COR-L47 (cell line): ENCODE measurements at places on chromosomes 6 and 20.

DNA sequence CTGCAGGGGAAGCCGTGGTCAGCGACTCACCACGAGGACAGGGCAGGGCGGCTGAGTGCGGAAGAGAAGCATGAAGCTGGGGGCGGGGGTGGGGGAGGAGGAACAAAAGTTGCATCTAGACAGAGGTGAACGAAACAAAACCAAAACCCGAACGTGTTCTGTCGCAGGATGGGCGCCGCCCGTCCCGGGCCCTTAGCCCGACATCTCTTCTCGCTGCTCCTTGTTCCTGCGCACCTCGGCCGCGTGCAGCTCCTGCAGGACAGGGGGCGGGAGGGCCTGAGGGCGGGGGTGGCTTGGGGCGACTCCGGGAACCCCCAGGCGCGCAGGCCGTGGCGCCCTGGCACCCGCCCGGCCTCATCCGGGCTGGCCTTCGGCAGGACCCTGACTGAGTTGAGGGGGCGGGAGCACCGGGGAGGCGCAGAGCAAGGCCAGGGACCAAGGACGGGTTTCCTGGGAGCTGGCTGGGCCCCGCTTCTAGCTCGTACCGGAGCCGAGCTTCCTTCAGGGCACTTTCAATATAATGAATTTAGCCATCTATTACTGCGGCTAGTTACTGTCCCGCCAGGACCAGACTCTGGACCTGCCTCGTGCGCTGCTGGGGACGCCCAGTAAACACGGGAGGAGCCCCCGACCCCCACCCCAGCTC lies 12.0 kb downstream of the STMN3 start:
- DNase-seq: no peak

DNA sequence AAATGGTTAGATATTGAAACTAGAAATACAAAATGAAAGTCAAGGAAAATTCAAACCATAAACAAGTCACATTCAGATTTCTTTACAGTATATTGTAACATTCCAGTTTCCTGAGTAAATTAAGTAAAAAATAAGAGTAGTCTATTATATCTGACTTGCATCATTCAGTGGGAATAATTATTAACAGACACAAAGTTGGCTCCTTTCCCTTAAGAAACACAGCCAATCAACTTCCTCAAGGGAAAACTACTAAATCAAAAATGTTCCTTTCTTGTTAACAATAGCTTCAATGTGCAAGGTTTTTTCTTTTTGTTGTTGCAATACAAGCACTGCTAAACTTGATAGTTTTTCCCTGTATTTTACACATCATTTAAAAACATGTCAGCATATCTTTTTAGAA lies 33.2 kb downstream of the DNAAF9 start:
- no peak for DNase-seq

- no peak for DNase-seq
Observed at GRCh38 chr20:15923030-15923776, 650.0 kb downstream of the KIF16B start.

DNA sequence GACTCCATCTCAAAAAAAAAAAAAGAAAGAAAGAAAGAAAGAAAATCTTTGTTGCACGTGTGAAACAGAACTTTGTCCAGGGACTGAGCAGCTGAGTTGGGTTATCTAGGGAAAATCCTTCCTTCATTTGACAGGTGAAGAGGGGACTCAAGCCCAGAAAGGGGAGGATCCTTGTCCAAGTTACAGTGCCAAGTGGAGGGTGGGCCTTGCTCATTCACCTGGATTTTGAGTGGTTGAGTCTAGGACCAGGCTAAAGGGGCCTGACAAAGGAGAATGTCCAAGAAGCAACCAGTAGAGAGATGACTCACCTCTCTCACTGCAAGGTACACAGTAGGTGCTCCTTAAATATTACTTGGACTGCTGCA lies 2.7 kb downstream of the TGIF2 start:
- no peak for DNase-seq

DNA sequence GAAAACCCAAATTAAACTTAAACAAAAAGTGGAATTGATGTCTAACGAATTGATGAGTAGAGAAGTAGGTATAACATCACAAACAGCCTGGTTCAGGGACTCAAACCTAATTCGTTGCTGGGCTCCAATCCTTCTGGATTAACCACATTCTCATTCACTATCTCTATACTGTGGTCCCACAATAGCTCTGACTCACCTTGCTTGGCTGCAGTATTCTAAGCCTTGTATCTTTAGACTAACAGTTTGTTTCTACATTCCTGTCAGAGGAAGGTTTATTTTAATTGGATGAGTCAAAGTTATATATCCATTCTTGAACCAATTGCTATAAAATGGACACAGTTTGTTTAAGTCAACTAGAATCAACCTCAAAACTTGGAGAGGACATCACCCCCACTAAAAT lies 530.5 kb upstream of the PTCHD4 start:
- no peak for DNase-seq

GRCh38 chr6:37665304-37665703 lies 32.4 kb downstream of the MDGA1 start:
- DNase-seq: no peak

GRCh38 chr20:36446557-36446956 lies 94.8 kb upstream of the MYL9 start:
- no peak for DNase-seq

- no peak for DNase-seq
Observed at GRCh38 chr20:62309947-62310756, 7.4 kb downstream of the ADRM1 start.

DNA sequence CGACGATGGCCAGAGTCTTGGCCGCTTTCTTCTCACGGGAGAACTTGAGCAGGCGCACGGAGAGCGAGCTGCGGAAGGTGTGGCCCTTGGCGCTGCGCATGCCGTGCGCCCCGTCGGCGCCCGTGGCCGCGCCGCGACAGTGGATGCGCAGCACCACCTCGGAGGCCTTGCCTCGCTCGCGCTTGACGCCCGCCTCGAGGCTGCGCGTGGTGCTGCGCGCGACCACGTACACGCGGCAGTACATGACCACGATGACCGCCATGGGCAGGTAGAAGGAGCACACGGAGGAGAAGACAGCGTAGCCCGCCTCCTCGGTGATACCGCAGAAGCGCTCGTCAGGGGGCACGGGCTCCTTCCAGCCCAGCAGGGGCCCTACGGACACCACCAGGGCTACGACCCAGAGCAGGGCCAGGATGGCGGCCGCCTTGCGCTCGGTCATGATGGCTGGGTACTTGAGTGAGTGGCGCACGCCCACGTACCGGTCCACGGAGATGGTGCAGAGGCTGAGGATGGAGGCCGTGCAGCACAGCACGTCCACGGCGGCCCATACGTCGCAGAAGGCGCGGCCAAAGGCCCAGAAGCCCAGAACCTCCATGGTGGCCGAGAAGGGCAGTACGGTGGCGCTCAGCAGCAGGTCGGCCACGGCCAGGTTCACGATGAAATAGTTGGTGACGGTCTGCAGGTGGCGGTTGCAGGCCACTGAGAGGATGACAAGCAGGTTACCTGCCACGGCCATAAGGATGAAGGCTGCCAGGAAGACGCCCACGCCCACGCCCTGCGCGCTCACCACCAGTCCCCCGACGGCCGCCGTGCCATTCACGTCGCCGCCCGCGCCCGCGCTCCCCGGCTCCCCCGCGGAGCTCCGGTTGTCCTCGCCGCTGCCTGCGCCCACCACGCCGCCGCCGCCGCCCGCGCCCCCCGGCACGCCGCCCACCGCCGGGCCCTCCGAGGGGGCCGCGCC lies 232.8 kb upstream of the RNF24 start:
- no peak for DNase-seq

DNA sequence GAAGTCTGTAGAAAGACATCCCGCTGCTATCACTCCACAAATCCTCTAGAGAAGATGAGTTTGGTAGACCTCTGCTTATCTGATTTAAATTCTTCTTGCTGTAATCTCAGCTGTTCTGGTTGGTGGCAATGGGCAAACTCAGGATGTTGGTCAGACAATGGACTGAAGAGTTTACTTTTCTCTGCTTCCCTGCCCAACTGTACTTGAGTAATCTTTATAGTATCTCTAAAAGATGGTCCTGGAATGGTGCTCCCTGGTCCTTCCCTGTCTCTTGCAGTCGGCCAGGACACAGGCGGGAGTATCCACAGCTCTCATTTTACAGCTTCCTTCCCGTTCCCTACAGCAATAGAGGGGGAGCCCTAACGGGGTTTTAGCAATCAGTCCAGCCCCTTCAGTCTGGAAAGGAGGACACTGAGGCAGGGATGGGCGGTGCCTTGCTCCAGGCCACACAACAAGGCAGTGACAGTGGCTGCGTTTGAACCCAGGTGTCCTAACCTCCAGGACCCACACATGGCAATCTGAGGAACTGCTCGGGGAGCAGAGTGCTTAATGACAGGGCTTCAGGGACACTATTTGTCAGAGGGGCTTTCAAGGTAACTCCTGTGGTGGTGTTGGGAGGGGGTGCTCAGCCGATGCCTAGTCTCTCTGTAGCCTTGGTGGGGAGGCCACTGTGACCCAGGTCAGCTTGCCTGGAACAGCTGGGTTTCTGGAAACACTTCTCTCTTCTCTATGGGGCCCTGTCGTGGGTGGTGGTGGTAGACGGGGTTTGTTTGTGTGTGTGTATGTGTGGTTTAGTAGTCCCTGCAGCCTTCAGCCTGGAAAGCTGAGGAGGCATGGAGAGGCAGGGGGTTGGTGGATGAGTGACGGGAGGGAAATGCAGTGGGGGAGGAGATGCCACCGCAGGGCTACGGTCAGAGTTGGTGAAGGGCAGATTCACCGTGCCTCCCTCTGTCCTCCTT lies 9.5 kb upstream of the VEGFA start:
- DNase-seq: no peak

- DNase-seq: no peak
Observed at GRCh38 chr6:40559056-40559455, 28.1 kb downstream of the LRFN2 start.

- DNase-seq: no peak
Observed at GRCh38 chr20:47392015-47392720, 35.7 kb upstream of the ZMYND8 start.

DNA sequence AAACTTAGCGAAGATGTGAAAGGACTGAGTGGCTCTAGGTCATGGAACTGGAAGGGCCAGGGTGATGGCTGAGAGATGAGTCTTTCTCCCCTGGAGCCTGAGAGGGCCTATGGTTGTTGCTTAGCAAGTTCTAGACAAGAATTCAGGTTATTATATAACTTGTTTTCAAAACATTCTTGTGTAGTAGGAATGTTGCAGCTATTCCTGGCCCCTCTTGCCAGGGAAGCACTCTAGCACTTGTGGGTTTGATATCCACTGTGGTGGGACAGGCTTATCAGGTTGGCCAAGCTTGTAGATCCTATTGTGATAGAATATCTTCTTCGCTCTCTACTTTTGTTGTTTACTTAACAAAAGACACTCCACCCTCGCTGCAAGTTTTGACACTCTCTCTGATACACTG lies 211.8 kb upstream of the CITED2 start:
- no peak for DNase-seq

GRCh38 chr6:155171109-155171746 lies 92.6 kb upstream of the CLDN20 start:
- DNase-seq: no peak

- DNase-seq: no peak
Observed at GRCh38 chr20:35621560-35621946, 5.9 kb downstream of the SPAG4 start.

GRCh38 chr20:63735859-63736718 lies at the start of gene LIME1:
TSS of gene LIME1 (plus strand) at chr20:63736664. CDS start at chr20:63737550, 886 bp downstream.
- no peak for DNase-seq

DNA sequence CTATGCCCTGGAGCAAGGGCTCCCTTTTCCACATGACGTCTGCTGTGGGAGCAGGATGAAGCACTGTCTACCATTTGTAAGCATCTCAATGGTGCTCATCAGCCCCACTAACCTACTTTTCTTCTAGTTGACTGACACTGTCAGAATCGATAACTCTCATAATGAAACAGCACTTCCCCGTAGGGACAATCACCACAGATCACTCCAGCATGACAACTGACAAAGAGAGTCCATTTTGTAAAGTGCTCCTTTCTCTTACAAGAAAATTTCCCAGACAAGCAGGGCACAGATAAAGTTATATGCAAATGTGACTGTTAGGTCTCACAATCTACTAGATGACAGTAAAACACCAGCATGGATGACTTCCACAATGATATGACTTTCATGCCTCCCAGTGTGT lies 46.4 kb downstream of the HEBP2 start:
- DNase-seq: no peak

DNA sequence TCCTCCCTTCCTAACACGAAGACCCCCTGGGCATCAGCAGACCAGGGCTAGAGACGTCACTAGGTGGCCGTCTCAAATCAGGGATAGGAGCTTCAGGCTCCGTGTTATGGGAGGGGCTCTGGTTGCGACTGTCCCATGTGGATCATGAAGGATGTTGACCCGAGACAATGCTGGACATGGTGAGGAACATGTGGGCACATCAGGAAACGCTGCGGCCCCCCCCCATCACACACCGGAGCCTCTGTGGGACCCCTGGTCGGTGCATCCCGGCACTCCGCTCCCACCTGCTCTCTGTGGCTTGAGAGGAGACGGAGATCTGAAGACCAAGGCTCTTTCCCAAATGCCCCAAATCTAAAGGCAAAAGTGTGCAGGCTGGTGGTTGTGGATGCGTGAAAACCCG lies 54.2 kb downstream of the DACT2 start:
- DNase-seq: no peak

GRCh38 chr20:32079655-32080109 lies 27.6 kb downstream of the HCK start:
- DNase-seq: no peak

DNA sequence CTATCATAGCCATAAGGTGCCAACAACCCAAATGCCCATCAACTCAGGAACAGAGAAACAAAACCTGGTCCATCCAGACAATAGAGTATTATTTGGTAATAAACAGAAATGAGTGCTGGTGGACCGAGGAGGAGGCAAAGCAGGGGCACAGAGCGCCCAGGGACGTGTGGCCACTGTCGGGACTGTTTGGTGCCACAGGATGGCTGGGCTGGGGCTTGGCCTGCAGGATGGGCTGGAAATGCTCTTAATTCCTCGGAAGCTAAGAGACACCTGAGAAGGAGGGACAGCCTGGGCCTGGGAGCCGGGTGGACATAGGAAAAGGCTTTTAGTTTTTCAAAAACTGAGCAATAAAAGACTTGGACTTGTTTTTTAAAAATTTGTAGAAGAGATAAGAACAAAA lies 216.4 kb downstream of the DLL1 start:
- no peak for DNase-seq

GRCh38 chr6:154602296-154602695 lies 91.8 kb upstream of the CNKSR3 start:
- no peak for DNase-seq

- no peak for DNase-seq
Observed at GRCh38 chr6:133288662-133289061, 47.5 kb downstream of the EYA4 start.

DNA sequence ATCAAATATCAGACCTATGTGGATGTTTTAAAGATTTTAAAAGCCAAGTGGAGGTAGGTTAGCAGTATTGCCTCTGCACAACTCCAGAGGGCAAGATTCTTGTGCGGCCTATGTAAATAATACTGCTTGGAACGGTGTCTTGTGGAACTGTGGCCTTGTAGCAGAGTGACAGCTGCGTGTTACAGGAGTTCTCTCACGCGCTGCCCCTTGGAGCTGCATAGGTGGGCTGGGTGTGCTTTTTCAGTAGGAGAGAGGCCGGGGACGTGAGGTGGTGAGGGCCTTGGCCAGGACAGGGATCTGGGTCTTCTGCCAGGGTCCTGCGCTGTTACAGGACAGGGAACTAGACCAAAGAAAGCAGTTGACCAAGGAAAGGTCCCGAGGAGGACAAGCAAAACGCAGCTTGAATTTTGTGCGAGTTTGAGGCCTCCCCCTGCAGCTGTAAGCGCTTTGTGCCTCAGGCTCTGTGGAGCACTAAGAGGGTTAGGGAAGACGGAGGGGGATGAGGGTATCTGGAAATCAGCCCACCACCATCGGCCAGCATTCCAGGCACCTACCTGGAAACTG lies 1.5 kb downstream of the TMEM181 start:
- no peak for DNase-seq

GRCh38 chr6:167898673-167899311 lies 72.1 kb downstream of the AFDN start:
- DNase-seq: no peak

GRCh38 chr6:143037470-143037869 lies 23.2 kb upstream of the AIG1 start:
- DNase-seq: no peak
